Dermis blood vessel endothelial cell (primary cell): ENCODE measurements at places on chromosomes 3 and 15.

- no peak for DNase-seq
These were observed 8.5 kb upstream of the SLC25A36 start for GRCh38 chr3:140933109-140933508.

- DNase-seq = peak; percentile 90
These were observed 43.0 kb downstream of the FBN1 start for GRCh38 chr15:48602358-48603122.

- no peak for DNase-seq
These were observed 30.0 kb downstream of the CHD2 start for GRCh38 chr15:92930054-92930621.

- peak; percentile 99 for DNase-seq
These were observed 33.9 kb downstream of the MYO5C start for GRCh38 chr15:52261498-52262242.

DNA sequence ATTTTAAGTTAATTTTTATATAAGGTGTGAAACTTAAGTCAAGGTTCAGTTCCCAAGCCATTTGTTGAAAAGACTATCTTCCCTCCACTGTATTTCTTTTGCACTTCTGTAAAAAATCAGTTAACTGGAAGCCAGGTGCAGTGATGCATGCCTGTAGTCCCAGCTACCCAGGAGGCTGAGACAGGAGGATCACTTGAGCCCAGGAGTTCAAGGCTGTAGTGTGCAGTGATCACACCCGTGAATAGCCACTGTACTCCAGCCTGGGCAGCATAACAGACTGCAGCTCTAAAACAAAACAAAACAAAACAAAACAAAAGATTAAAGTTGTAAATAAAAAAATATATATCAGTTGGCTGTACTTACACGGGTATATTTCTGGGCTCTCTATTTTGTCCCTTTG is 33.1 kb upstream of the SEC22A start:
- DNase-seq = no peak

DNA sequence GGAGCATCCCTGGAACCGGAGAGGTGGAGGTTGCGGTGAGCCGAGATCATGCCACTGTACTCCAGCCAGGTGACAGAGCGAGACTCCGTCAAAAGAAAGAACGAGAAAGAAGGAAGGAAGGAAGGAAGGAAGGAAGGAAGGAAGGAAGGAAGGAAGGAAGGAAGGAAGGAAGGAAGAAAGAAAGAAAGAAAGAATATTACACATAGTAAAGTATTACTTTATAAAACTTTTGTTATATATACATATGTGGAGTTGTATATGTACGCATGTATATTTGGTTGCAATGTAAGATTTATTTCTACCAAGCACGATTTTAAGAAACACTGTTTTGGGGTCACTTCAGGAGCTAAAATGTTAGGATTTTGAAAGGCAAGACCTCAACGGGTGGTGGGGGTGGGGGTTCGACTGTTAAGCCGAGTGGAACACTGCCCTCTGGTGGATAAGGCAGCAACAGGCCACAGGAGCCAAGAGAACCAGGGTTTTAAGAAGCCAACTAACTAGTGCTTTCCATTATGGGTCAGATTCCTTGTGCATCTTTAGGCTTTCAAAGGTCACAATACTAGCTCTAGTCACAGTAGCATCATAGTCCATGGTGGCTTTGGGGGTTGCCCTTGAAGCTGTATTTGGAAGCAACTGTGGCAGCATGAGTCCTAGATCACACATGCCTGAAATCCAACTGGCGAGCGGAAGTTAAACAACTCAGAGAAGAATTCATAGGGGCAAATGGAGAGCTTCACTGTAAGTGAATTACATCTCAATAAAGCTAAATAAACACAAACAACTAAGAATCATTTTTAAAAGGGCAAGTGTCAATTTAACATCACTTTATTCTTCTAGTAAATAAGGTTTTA is 22.5 kb downstream of the GLB1 start:
- peak; percentile 86 for DNase-seq

DNA sequence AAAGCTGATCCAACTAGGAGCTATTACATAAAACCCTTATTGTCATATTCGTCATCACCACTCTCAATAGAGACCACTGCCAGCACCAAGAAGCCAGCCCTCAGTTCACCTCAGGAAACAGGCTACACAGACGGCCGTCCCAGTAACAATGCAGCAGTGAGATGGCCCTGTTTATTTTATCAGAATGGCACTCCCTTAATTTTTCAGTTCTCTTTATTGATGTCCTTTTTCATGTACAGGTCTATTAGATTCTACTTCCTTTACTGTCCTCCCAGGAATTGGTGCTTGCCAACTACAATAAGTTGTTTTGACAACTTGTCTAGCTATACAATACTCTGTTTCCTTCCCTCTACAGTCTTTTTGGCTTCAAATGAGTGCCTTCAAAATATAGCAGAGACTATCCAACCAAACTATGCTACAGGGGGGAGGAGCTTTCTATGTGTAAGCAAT is 272.5 kb downstream of the ZBTB20 start:
- peak; percentile 64 for DNase-seq

GRCh38 chr15:83081256-83082014 is 14.4 kb upstream of the BTBD1 start:
- no peak for DNase-seq

DNA sequence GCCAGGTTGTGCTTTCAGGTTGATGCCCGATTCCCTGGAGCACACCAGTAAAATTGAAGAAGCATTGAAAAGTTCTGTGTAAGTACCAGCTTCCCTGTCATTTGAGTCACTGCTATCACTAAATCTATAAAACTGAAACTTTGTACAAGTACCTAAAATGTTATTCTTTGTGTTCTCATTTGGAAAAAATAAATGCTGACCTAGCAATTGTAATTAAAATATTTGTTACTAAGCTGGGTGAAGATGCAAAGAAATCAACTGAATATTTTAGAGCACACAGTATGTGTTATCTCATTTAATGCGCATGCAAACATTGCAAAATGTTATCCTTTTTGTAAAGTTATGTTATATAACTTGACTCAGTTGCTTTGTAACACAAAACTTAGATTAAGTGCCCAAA is 733.7 kb downstream of the TBL1XR1 start:
- no peak for DNase-seq

- DNase-seq = no peak
These were observed 226.5 kb downstream of the NLGN1 start for GRCh38 chr3:173624086-173624485.
